Mesangial cell (primary cell): ENCODE measurements at places on chromosomes 5 and 9. TPM values are rescaled to one million over a fixed set of nuclear protein-coding genes. Genes with fewer than 3 reads are reported as not detected.

IFNA10 gene
- not detected in 2 replicates for total RNA-seq

FOXD4L6 gene
- not detected in 2 replicates for total RNA-seq

SMIM33 gene
- under 0.01 TPM in 1 of 2 replicates, not detected in the other for total RNA-seq

C1QTNF2 gene
- total RNA-seq: 0.65 TPM in 1 of 2 replicates, not detected in the other

SLC36A1 gene
- 7.8 and 8.6 TPM in 2 replicates for total RNA-seq

DTWD2 gene
- 6.4 and 8.0 TPM in 2 replicates for total RNA-seq

SCGB3A2 gene
- total RNA-seq: not detected in 2 replicates

C9orf152 gene
- total RNA-seq: not detected in 2 replicates

SLC6A19 gene
- not detected in 2 replicates for total RNA-seq

TAF11L10 gene
- total RNA-seq: not detected in 2 replicates

ROR2 gene
- 0.98 and 4.9 TPM in 2 replicates for total RNA-seq

CER1 gene
- total RNA-seq: not detected in 2 replicates
